Activated T-helper 1 cell treated with anti-CD3 and anti-CD28 coated beads, Interleukin-2, amount 50 U/mL, for 16 hours (primary cell): ENCODE measurements at places on chromosomes 16 and 17.

DNA sequence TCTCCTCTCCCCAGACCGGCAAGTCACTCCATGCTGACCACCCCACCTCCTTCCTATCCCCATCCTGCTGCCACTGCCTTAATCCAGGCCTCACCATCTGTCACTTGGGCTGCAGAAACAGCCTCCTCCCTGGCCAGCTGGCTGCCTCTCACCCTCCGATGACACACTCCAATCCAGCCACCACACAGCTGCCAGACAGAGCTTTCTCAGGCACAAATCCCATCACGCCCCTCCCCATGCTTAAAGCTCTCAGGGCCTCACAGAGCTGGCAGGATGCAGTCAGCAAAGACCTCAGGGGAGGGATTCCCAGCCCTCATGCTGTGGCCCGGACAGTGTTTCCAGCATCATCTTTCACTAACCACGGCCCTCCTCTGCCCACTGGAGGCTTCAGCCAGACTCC is 13.7 kb downstream of the CAMKK1 start:
- no peak for DNase-seq

DNA sequence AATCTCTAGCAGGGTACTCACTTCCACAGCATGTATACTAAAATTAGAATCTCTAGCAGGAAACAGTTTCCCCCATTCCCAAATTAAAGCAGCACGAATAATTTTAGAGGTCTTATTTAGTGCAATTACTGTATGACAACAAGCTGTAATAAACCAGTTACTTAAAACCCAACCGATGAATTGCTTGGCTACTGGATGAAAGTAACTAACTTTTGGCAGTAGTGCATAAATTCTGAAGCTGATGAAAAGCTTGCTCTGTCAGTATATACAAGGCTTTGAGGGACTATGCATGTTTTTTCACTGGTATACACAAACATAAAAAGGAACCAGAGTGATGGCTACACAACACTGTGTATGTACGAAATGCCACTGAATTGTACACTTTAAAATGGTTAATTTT is 89.4 kb downstream of the CFDP1 start:
- DNase-seq: no peak

GRCh38 chr17:43085474-43085873 is 39.7 kb downstream of the BRCA1 start:
- no peak for DNase-seq

GRCh38 chr16:10453159-10453510 is 67.3 kb downstream of the ATF7IP2 start:
- no peak for DNase-seq

- DNase-seq: no peak
Observed at GRCh38 chr16:28574925-28575324, 21.2 kb downstream of the SGF29 start.

DNA sequence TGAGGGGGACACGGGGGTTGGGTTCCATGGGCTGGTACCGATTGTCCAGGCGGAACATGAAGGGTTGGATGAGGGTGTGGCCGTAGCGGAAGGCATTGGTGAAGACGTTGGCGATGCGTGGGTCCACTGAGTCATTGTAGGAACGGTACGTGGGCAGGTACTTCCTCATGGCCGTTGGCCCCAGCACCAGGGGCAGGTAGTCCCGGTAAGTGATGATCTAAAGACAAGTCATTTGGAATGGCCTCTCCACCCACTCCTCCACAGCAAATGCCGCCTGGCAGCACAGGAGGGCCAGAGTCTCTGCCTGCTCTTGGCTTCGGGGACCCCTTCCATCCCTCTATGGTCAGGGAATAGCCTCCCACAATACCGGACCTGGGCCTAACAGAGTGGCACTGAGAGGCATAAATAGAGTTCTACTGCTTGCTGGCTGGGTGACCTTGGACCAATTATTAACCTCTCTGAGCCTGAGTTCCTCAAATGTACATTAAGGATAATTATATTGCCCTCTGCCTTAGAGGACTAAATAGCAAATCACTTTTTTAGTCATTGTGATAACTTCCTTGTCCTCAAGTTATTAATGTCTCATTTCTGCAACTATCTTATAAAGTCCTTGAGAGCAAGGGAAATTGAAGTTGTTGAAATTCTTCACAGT is 7.2 kb downstream of the MPO start:
- no peak for DNase-seq

DNA sequence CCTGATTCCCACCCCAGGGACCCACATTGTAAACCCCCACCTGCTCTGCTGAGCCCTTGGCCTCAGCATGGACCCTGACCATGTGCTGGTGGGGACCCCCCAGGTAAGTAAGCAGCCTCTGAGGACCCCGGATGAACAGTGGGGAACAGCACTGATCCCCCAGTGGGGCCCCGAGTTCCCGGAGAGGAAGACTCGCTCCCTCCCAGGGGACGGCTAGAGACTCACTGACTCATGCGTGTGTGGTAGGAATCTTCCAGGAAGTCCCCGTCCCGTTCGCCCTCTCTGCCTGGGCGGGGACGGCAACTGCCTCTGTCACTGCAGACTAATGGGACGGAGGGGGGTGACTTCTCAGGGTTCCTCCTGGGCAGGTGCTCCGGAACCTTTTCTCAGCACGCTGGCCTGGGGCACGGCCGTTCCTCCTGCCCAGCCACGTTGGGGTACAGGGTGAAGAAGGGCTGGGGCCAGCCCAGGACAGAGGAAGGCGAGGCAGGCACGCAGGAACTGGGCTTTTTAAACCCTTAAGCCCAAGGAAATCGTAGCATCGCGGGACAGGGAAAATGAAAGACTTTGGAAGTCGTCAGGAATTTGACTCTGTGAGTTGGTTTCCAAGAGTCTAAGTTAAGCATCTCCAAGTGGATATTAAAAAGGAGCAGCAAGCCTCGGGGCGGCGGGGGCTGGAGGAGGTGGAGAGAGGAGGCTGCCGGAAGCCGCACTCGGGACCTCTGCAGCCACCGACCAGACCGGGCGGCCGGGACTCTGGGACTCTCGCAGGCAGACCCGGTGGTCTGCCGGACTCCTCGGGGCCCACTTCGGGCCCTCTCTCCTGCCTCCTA is 178.7 kb downstream of the SEC14L1 start:
- DNase-seq: no peak

- DNase-seq: no peak
Observed at GRCh38 chr16:88628512-88628974, 9.8 kb upstream of the IL17C start.

- no peak for DNase-seq
Observed at GRCh38 chr17:7703584-7704479, 1.2 kb upstream of the EFNB3 start.

GRCh38 chr17:4189280-4189679 is 46.3 kb downstream of the CYB5D2 start:
- no peak for DNase-seq

DNA sequence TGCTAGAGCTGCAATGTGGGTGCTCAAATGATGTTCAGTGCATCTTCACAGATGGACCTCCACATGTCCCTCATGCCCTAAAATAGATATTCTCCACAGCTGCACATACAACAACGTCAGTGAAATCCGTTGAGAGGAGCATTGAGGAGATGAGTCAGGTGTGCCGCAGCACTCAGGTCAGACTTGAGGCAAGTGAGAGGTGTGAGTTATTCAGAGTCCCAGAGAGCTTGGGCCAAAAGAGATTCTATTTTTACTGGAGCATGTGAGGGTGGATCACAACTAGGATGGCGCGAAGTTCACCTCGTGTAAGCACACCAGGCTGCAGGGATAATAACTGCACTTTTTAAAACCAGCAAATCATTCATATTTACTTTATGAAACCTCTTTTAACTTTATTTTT is 645.3 kb downstream of the MAF start:
- no peak for DNase-seq

DNA sequence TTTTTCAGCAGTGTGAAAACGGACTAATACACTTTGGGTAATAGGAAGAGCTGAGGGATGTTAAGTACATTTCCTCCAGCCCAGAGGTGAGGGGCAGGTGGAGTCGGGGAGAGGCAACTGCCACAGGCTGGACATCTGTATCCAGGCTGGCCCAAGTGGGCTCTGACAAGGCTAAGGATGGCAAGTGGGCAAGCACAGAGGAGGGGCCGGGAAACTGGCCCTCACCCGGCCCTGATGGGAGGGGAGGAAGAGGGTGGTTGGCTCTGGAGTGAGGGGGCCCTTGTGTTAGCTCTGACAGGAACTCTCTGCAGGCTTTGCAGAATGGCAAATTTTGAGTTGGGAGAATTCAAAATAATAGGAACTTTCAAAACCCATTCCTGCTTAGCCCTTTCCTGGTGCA is 251.0 kb upstream of the TNRC6C start:
- DNase-seq: no peak

GRCh38 chr16:28068976-28069375 is 5.5 kb upstream of the GSG1L start:
- no peak for DNase-seq

GRCh38 chr17:50871364-50871763 is 5.2 kb upstream of the TOB1 start:
- DNase-seq: no peak

DNA sequence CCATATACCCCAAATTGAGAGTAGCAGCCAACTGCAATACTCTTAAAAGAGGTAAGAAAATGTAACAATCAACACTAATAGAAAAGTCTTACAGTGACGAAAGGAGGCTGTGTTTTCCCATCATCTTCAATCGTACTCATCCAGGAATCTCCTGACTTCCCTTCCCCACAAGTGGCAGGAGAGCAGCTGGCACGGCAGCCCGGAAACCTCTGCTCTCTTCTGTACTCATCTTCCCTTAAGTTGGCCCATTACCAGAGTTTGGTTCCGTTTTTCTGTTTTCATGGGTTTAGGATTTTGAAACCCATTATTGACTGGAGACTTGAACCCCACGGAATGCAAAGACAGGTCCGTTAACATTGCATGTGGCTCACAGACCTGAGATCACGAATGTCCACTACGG is 11.7 kb upstream of the CD300H start:
- DNase-seq: no peak

DNA sequence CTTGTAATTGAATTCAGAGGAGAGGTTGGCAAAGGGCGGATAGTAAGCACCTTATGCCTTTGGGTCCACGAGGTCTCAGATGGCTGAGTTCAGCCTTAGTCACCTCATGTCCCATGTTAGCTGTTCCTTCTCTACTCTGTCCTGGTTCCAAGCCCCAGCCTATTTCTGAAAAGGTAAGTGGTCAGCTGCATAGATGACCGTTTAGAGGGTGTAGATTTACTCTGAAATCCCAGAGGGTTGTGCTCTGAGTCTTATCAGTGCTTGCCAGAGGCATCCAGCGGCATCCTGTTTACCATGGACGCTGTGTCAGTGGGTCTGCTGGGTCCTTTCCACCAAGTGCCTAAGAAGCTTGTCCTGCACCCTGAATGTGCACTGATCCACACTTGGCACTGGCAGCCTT is 1.9 kb downstream of the ZNF778 start:
- DNase-seq: no peak

GRCh38 chr16:51151961-51152663 is 1.0 kb upstream of the SALL1 start:
- no peak for DNase-seq

DNA sequence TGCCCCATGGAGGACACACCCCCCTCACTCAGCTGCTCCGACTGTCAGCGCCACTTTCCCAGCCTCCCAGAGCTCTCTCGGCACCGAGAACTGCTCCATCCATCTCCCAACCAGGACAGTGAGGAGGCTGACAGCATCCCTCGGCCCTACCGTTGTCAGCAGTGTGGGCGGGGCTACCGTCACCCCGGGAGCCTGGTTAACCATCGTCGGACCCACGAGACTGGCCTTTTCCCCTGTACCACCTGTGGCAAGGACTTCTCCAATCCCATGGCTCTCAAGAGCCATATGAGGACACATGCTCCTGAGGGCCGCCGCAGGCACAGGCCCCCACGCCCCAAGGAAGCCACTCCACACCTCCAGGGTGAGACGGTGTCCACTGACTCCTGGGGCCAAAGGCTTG is 2.1 kb downstream of the ZNF646 start:
- no peak for DNase-seq

DNA sequence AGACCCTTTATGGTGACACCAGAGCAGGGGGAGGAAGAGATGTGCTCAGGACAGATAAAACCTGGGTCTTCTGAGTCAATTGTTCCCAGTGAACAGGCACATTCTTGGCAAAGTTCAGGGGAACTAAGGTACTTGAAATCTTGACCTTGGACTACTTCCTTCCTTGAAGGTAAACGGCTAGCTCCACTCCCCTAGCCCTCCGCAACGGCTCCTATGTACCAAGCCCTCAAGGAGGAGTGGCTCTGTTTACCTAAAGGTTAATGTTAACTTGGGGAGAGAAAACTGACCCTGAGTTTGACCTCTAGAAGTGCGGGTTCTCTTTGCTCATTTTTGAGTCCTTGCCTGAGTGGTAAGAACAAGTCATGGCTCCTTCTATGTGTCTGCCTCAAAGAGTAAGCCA is 7.8 kb downstream of the TTLL6 start:
- no peak for DNase-seq

DNA sequence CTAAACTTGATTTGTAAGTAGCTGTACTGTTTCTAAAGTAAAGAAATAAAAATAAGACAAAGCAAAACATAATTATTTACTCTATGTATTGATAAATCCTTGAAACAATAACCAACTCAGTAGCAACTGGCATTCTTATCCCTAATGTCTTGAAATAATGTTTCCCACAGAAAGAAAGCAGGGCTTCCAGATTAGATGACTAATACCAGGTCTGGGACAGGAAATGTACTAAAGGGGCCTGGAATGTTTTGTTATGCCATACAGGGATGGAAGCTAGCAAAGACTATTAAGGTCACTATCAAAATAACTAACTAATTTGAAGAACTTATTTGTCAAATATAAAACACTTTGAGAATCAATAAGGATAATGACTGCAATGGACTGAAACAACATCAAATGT is 82.1 kb downstream of the CFDP1 start:
- DNase-seq: no peak

DNA sequence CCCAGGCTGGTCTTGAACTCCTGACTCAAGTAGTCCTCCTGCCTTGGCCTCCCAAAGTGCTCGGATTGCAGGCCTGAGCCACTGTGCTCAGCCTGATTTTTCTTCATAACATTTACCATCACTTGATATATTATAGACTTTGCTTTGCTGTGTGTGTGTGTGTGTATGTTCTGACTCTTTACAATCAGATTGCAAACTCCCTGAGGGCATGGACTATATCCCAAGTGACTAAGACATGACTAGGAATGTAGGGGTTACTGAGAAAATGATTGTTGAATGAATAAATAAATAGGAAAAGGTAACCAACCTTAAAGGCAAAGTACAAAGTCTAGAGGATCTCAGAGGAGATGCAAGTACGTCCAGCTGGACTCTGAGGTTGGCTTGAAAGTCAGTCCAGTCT is 9.6 kb upstream of the OR2C1 start:
- DNase-seq: no peak

DNA sequence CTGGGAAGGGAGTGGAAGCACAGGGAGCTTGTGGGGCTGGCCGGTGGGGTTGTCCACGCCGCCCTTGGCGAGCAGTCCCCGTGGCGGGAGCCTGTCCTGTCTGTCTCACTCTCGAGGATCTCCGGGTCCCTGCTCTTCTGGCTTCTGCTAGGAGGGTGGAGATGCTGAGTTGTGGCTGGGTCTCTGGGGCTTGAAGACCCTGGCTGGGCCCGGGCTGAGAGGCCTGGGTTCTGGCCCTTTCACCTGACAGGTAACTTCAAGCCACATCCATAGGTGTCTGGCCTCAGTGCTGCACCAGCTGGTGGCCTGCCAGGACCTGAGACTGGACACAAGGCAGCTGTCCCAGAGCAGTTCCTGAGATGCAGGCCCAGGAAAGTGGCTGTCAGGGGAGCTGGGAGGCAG is 46.7 kb downstream of the PRMT7 start:
- DNase-seq: no peak

- no peak for DNase-seq
Observed at GRCh38 chr16:57742543-57742942, 7.0 kb downstream of the KATNB1 start.

GRCh38 chr17:76053246-76054111 is 18.8 kb downstream of the SRP68 start:
- DNase-seq: no peak
